ENCODE measurements at places on chromosomes 2 and 18.

- no peak for DNase-seq
These were observed 29.9 kb upstream of the L3MBTL4 start for GRCh38 chr18:6444466-6445228.

GRCh38 chr18:55314615-55315237 is 273.3 kb downstream of the TCF4 start:
- no peak for DNase-seq

- DNase-seq, result no peak
These were observed 157.8 kb upstream of the HDAC4 start for GRCh38 chr2:239558661-239559060.

DNA sequence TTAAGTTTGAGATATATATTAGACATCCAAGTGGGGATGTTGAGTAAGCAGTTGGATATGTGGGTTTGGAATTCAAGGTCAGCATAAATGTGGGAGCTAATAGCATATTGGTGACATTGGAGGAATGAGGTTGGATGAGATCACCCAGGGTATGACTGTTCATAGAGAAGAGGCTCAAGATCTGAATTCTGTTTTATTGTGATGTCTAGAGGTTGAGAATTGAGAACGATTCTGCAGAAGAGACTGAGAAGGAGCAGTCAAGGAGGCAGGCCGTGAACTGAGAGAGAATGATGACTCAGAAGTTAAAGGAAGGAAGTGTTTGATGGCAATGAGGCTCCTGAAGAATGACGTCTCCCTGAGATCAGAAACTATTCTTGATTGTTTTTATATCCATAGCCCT is 5.9 kb downstream of the SERPINB11 start:
- no peak for DNase-seq

DNA sequence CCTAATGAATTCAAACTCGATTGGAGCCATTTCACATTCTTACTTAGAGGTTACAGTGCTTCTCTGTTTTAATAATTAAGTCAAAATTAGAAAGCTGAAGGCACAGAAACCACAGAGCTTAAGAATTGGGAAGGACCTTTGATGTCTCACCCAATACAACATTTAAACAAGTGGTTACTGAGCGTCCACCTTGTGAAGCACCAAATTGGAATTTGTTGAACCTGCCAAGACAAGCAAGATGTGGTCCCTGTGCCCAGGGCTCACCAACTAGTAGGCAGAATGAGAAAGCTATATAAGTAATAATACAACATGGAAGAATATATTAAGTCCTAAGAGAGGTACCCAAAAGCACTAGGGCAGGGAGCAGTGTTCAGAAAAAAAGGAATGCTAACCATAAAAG is 64.5 kb upstream of the NPAS2 start:
- DNase-seq, result no peak

- no peak for DNase-seq
These were observed 8.9 kb downstream of the LAPTM4A start for GRCh38 chr2:20042531-20042930.

DNA sequence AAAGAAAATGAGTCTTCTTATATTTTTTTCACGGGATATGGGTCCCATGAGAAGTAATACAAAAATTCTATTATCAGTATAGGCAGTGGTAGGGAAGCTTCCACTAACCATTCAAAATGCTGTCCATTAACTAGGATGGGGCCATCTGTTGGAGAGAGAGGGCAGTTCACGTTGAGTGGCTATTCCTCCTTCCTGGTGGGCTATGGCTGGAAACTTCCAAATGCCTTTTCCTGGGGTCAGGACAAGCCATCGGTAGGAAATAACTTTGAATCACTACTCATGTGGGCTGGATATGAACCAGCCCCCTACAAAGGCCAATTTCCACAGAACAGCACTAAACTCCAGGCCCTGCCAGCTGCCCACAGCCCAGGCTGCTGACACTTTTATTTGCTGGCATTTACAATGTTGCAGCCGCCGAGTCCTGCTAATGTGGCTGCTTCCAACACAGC is 156.1 kb upstream of the HNRNPA3 start:
- DNase-seq, result no peak

GRCh38 chr2:33391529-33392255 is 84.8 kb upstream of the RASGRP3 start:
- no peak for DNase-seq

GRCh38 chr2:159093497-159093896 is 125.1 kb downstream of the TANC1 start:
- DNase-seq, result no peak
